ENCODE measurements at places on chromosomes 16 and 17. TPM values are rescaled to one million over a fixed set of nuclear protein-coding genes. Genes with fewer than 3 reads are reported as not detected.

CCDC92B gene
- 0.07 TPM for total RNA-seq

GALR2 gene
- 3.3 TPM for total RNA-seq

SSTR5 gene
- not detected for total RNA-seq

KRT20 gene
- total RNA-seq, result not detected

TBC1D3G gene
- total RNA-seq, result not detected

TPSD1 gene
- total RNA-seq, result not detected

GLP2R gene
- not detected for total RNA-seq

Measured in activated naive CD4-positive, alpha-beta T cell treated with anti-CD3 and anti-CD28 coated beads for 36 hours (primary cell).